ENCODE measurements at places on chromosomes 11 and 22. TPM values are rescaled to one million over a fixed set of nuclear protein-coding genes. Genes with fewer than 3 reads are reported as not detected.

DNA sequence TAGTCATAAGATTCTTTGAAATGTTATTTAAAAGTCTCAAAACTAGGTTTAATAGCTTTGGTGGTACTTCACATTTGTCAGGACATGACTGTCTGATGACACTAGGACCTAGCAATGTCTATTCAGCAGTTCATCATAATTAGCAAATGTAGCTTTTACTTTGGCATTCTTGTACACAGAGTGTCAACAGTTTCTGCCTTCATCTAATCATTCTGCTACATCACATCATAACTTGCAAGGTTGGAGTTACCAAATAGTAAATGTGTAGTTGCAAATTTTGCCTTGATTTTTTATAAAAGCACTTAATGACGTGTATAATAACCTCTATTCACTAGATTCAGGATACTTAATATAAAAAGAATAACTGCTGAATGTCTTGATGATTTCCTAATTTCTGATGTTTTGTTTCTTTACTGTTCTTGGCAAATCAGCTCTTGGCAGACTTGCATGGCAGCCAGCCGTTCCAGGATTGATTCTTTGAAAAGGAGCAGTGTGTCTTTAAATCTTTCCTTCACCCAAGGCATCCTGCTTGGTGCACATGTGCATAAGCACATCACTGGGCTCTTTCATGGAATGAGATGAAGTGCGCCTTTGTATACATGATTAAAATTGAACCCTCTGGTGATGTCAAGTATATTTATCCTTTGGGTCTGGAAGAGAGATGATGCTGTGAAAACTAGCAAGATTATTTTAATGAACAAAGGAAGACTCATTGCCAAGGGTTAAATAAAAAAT is 12.2 kb downstream of the FBXO7 start:
- no peak overlapping the region for H3K4me3 ChIP-seq
- peaks cover 7% of the 10 kb centered on the region for H3K36me3 ChIP-seq
- no peak for DNase-seq
- H3K4me1 ChIP-seq: 0 out of 2 replicates have a peak, but pooled peaks cover 15% of the 10 kb centered on the region
- no peaks in the 10 kb centered on the region for H3K27me3 ChIP-seq

- H3K4me1 ChIP-seq: no peaks in the 10 kb centered on the region
- peaks cover 9% of the 10 kb centered on the region for H3K27me3 ChIP-seq
- no peaks in the 10 kb centered on the region for H3K36me3 ChIP-seq
- no peak for DNase-seq
- H3K4me3 ChIP-seq: no peak overlapping the region
- no peak overlapping the region for H3K27ac ChIP-seq
These were observed 119.8 kb upstream of the CADM1 start for GRCh38 chr11:115624065-115624464.

GRCh38 chr11:125132071-125132470 is 20.6 kb upstream of the TMEM218 start:
- H3K36me3 ChIP-seq: no peaks in the 10 kb centered on the region
- no peak overlapping the region for H3K27ac ChIP-seq
- H3K4me3 ChIP-seq: no peak overlapping the region
- no peak for DNase-seq

- H3K27ac ChIP-seq: no peak overlapping the region
- no peaks in the 10 kb centered on the region for H3K36me3 ChIP-seq
- peak; percentile 12 for DNase-seq
- no peaks in the 10 kb centered on the region for H3K27me3 ChIP-seq
These were observed 149.3 kb downstream of the FBXO7 start for GRCh38 chr22:32623943-32624342.

- DNase-seq: peak; percentile 87
- peaks cover 2% of the 10 kb centered on the region for H3K27me3 ChIP-seq
- H3K4me1 ChIP-seq: peaks cover 85% of the 10 kb centered on the region
- no peaks in the 10 kb centered on the region for H3K36me3 ChIP-seq
These were observed 23.9 kb upstream of the PANX2 start for GRCh38 chr22:50146439-50147238.

GRCh38 chr11:74677131-74677530 is 54.1 kb downstream of the CHRDL2 start:
- peaks cover 1% of the 10 kb centered on the region for H3K27me3 ChIP-seq
- H3K4me1 ChIP-seq: peaks cover 8% of the 10 kb centered on the region
- no peaks in the 10 kb centered on the region for H3K36me3 ChIP-seq
- no peak overlapping the region for H3K27ac ChIP-seq

GRCh38 chr11:69529001-69529400 is 47.5 kb downstream of the LINC01488 start:
- no peaks in the 10 kb centered on the region for H3K36me3 ChIP-seq
- peaks cover 4% of the 10 kb centered on the region for H3K27me3 ChIP-seq
- no peak overlapping the region for H3K4me3 ChIP-seq
- no peak for DNase-seq
- H3K27ac ChIP-seq: no peak overlapping the region
- no peaks in the 10 kb centered on the region for H3K4me1 ChIP-seq

GRCh38 chr11:82718307-82718706 is 15.4 kb downstream of the FAM181B start:
- no peak overlapping the region for H3K4me3 ChIP-seq
- no peaks in the 10 kb centered on the region for H3K4me1 ChIP-seq
- peak; percentile 7 for DNase-seq

DNA sequence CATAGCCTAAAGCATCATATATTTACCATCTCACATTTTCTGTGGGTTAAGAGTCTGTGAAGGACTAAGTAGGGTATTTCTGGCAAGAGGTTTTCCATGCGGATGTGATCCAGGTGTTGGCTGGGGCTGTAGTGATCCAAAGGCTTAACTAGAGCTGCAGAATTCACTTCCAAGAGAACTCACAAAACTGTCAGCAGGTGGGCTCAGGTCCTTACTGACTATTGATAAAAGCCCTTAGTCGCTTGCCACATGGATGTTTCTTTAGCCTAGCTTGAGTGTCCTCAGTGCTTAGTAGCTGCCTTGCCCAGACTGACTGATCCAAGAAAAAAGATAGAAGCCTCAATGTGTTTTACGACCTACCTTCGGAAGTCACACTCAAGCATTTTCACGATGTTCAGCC is 250.8 kb downstream of the CNTN5 start:
- H3K27ac ChIP-seq: no peak overlapping the region
- no peak overlapping the region for H3K4me3 ChIP-seq
- H3K4me1 ChIP-seq: no peaks in the 10 kb centered on the region
- no peaks in the 10 kb centered on the region for H3K27me3 ChIP-seq

DNA sequence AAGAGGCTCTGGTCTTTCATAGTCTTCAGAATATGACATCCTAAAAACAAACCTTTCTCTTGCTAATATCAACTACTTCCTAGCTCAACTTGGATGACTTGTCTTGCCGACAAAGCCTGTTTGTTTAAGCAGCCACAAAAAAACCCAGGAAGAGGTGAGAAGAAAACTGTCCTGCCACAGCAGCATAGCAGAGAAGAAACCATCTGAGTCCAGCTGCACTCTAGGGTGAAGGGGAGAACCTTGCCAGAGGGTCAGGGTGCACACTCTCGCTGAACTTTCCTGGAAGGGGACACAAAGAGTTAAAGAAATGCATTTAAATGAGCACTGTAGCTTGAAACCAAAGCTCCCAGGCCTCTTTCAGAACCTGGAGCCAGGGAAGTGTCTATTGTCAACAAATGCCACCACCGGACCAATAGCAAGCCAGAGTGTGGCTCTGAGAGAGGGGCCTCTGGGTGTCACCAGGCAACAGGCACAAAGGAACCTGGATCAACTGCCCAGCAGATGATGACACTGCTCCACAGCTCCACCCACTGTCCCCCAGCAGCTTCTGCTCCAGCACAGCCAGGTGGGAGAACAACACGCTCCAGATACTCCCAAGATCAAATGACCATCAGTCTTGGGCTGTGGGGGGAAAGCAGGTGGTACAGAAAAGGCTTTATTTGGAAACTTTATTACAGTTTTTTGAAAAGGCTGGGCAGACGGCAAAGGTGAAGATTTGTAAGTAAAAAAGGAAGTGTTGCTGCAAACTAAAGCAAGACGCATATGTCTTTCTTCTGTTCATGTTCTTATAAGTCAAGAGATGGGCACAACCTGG is 105.7 kb downstream of the RASSF10 start:
- no peaks in the 10 kb centered on the region for H3K36me3 ChIP-seq
- peak overlapping the region; percentile 73 for H3K27ac ChIP-seq
- H3K4me3 ChIP-seq: no peak overlapping the region
- H3K4me1 ChIP-seq: peaks cover 62% of the 10 kb centered on the region
- peak; percentile 94 for DNase-seq

DNA sequence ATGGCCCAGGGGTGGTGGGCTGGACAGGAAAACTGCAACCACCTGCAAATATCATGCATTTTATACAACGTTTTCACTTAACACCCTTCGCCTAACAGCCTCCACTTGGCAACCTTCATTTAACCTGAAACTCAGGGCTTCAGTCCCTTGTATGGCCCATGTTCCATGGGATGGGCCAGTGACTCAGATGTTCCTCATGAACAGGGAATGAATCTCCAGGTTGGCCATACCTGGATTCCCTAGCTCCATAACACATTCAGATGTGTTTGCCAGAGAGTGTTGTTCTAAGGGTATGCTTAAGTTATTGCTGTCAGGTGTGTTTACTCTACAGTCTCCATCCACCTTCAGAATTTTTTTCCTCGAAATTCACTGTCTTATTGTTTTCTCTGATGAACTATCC is 316.9 kb downstream of the JRKL start:
- DNase-seq: no peak
- H3K27ac ChIP-seq: no peak overlapping the region
- H3K4me3 ChIP-seq: no peak overlapping the region
- no peaks in the 10 kb centered on the region for H3K27me3 ChIP-seq
- H3K36me3 ChIP-seq: no peaks in the 10 kb centered on the region
- no peaks in the 10 kb centered on the region for H3K4me1 ChIP-seq

DNA sequence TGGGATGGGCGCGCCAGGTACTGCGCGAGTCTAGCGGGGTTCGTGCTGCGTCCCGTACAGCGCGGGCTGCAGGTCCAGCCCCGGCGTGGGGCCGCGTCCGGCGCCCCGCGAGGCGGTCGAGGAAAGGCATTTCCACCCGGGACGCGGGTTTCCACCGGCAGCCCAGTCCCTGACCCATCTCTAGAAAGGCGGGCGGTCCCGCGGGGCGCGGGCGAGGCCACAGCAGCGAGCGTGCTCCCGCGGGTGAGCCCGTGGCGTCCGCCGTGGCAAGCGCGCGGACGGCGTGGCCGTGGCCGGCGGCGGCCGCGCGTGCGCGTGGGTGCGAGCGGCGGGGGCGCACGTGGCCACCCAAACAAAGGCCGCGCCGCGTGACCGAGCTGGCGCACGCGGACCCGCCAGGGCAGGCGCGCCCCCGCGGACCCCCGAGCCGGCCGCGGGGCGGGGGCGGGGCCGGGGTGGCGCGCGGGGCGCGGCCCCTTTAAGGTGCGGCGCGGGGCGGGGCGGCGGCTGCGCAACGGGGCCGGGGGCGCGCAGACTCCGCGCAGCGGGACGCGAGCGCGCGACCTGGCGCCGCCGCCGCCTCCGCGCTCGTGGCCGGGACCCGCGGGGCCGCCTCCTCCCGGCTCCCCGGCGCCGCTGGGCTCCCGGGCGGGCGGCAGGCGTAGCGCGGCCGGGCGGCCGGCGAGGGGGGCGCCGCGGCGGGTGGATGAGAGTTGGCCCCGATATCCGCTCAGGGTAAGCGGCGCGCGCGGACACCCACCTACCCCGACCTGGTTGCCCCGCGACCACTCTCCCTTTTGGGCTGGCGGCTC is 39.3 kb upstream of the CELSR1 start:
- H3K4me3 ChIP-seq: no peak overlapping the region
- peaks cover 75% of the 10 kb centered on the region for H3K4me1 ChIP-seq
- H3K36me3 ChIP-seq: no peaks in the 10 kb centered on the region
- no peaks in the 10 kb centered on the region for H3K27me3 ChIP-seq
- DNase-seq: no peak

GRCh38 chr11:30510750-30511149 is 75.4 kb downstream of the MPPED2 start:
- no peaks in the 10 kb centered on the region for H3K4me1 ChIP-seq
- H3K4me3 ChIP-seq: no peak overlapping the region
- H3K27ac ChIP-seq: no peak overlapping the region
- no peaks in the 10 kb centered on the region for H3K36me3 ChIP-seq
- DNase-seq: no peak

GRCh38 chr11:69486056-69486772 is 4.8 kb downstream of the LINC01488 start:
- peaks cover 48% of the 10 kb centered on the region for H3K4me1 ChIP-seq
- DNase-seq: no peak
- H3K4me3 ChIP-seq: no peak overlapping the region
- H3K36me3 ChIP-seq: no peaks in the 10 kb centered on the region
- no peak overlapping the region for H3K27ac ChIP-seq
- no peaks in the 10 kb centered on the region for H3K27me3 ChIP-seq

GRCh38 chr11:29135504-29135903 is 881.3 kb downstream of the KCNA4 start:
- no peak overlapping the region for H3K27ac ChIP-seq
- H3K36me3 ChIP-seq: no peaks in the 10 kb centered on the region
- no peak overlapping the region for H3K4me3 ChIP-seq
- H3K4me1 ChIP-seq: no peaks in the 10 kb centered on the region
- H3K27me3 ChIP-seq: no peaks in the 10 kb centered on the region

GRCh38 chr11:71947498-71947897 is 18.7 kb downstream of the RNF121 start:
- DNase-seq: peak; percentile 98
- peak overlapping the region; percentile 31 for H3K4me3 ChIP-seq
- peaks cover 71% of the 10 kb centered on the region for H3K4me1 ChIP-seq
- H3K36me3 ChIP-seq: peaks cover 2% of the 10 kb centered on the region
- peak overlapping the region; percentile 92 for H3K27ac ChIP-seq

GRCh38 chr11:66081505-66081904 is 11.4 kb downstream of the PACS1 start:
- peaks cover 49% of the 10 kb centered on the region for H3K4me1 ChIP-seq
- H3K27ac ChIP-seq: no peak overlapping the region
- no peak for DNase-seq
- no peak overlapping the region for H3K4me3 ChIP-seq
- H3K36me3 ChIP-seq: no peaks in the 10 kb centered on the region

GRCh38 chr11:13109616-13110015 is 100.5 kb downstream of the RASSF10 start:
- no peak overlapping the region for H3K4me3 ChIP-seq
- peaks cover 69% of the 10 kb centered on the region for H3K4me1 ChIP-seq
- H3K27me3 ChIP-seq: no peaks in the 10 kb centered on the region
- H3K36me3 ChIP-seq: no peaks in the 10 kb centered on the region

The JAML gene
- 3.8 TPM for total RNA-seq

The TNNT3 gene
- not detected for total RNA-seq

The UBQLN3 gene
- not detected for total RNA-seq

The RPS6KA4 gene
- 14.2 TPM for total RNA-seq

The OR52I1 gene
- total RNA-seq: not detected

The DDIAS gene
- total RNA-seq: 23.5 TPM
